ENCODE measurements at places on chromosomes 5 and 9. TPM values are rescaled to one million over a fixed set of nuclear protein-coding genes. Genes with fewer than 3 reads are reported as not detected.

DNA sequence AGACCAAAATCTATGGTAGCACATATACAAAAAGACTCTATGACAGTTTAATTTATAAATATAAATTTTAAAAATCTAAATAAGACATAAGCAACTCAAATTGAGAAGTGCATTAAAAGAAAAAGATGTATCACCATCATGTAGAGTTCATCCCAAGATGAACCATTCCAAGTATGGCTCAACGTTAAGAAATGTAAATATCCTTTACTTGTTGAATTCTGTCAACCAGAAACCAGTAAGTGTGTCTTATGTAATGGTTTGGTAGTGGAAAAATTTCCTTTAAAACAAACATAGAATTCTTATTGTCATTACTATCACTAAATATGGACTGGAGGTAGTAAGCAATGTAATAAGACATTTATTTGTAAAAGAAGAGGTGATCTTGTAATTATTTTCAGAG is 87.3 kb downstream of the YIPF5 start:
- no peak overlapping the region for H3K4me3 ChIP-seq
- H3K4me1 ChIP-seq, result peaks cover 2% of the 10 kb centered on the region
- no peak overlapping the region for H3K27ac ChIP-seq
- H3K36me3 ChIP-seq, result no peaks in the 10 kb centered on the region

DNA sequence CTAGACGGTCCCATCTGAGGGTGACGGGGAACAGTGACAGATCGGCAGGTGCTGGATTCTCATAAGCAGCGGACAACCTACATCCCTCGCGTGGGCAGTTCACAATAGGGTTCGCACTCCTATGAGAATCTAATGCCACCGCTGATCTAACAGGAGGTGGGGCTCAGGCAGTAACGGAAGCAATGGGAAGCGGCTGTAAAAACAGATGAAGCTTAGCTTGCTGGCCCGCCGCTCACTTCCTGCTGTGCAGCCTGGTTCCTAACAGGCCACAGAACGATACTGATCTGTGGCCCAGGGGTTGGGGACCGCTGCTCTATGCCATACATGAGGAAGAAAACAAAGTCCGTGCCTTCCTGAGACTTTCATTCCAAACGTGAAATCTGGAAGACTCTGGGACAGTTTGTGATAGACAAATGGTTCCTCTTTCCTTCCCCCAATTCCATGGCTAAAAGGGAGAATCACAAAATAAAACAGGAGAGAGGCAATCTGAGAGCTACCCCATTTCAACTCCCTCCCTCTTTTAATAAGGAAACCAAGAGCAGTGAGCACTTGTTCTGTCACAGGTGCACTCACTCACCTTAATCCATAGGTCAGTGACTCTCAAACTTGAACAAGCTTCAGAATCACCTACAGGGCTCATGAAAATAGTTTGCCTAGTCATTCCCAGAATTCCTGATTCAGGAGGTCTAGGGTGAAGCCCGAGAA is 12.1 kb downstream of the PDCL start:
- DNase-seq, result peak; percentile 47
- H3K4me1 ChIP-seq, result no peaks in the 10 kb centered on the region
- H3K36me3 ChIP-seq, result peaks cover 41% of the 10 kb centered on the region

- H3K27me3 ChIP-seq, result no peaks in the 10 kb centered on the region
- H3K4me1 ChIP-seq, result no peaks in the 10 kb centered on the region
Measured at GRCh38 chr5:56717253-56717987, 97.9 kb upstream of the MAP3K1 start.

DNA sequence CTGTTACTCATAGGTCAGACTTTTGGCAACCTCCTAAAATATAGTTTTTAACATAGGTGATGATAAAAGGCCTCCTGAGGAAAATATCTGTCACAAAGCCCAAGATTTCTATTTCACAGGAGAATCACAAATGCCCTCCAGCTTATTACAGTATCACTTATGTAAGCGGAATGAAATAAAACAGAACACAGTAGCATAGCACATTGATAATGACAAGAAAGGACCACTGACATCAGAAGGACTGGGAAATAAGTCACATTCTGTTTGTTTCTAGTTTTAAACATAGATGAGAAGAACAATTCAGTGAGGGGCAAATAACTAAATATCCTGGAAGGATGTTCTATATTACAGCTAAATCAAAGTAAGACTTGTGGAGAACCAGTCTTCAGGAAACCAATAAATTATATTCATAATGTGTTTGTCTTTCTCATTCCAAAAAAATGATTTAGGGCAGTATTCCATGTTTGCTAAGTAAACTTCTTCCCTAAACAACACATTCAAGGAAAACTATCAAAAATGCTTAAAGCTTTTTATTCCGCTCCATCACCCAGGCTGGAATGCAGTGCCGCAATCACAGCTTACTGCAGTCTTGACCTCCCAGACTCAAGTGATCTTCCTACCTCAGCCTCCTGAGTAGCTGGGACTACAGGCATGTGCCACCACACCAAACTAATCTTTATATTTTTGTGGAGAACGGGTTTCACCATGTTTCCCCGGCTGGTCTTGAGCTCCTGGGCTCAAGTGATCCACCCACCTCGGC is 20.8 kb upstream of the CTNNAL1 start:
- H3K4me3 ChIP-seq, result no peak overlapping the region
- H3K27ac ChIP-seq, result no peak overlapping the region
- DNase-seq, result no peak
- H3K36me3 ChIP-seq, result peaks cover 9% of the 10 kb centered on the region
- no peaks in the 10 kb centered on the region for H3K27me3 ChIP-seq

- H3K4me1 ChIP-seq, result no peaks in the 10 kb centered on the region
- no peaks in the 10 kb centered on the region for H3K36me3 ChIP-seq
- no peak for DNase-seq
- no peaks in the 10 kb centered on the region for H3K27me3 ChIP-seq
- no peak overlapping the region for H3K4me3 ChIP-seq
- H3K27ac ChIP-seq, result no peak overlapping the region
Measured at GRCh38 chr5:137032929-137033328, 466.2 kb downstream of the SPOCK1 start.

The VLDLR gene
- 119 TPM for total RNA-seq

The POU4F3 gene
- total RNA-seq, result not detected

The MAMDC2 gene
- 23.9 TPM for total RNA-seq

The TRIM36 gene
- 0.30 TPM for total RNA-seq

Measured in heart left ventricle (tissue), 16 donors.